ENCODE measurements at places on chromosomes 4 and X. TPM values are rescaled to one million over a fixed set of nuclear protein-coding genes. Genes with fewer than 3 reads are reported as not detected.
A peak's percentile ranks its signal among the peaks of the same experiment; 100 is the strongest.

DNA sequence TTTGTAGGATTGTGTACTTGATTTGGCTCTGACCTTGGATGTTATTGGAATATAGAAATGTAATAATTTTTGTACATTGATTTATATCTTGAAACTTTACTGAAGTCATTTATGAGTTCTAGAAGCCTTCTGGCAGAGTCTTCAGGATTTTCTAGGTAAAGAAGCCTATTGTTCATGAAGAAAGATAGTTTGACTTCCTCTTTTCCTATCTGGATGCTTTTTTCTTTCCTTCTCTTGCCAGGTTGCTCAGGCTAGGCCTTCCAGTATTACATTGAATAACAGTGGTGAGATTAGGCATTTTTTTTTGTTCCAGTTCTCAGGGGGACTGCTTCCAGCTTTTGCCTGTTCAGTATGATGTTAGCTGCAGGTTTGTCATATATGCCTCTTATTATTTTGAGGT, 191.1 kb downstream of the NAA11 start:
- no peak for DNase-seq

- no peak for DNase-seq
These were observed 150.6 kb downstream of the GATB start for GRCh38 chr4:151610229-151610628.

DNA sequence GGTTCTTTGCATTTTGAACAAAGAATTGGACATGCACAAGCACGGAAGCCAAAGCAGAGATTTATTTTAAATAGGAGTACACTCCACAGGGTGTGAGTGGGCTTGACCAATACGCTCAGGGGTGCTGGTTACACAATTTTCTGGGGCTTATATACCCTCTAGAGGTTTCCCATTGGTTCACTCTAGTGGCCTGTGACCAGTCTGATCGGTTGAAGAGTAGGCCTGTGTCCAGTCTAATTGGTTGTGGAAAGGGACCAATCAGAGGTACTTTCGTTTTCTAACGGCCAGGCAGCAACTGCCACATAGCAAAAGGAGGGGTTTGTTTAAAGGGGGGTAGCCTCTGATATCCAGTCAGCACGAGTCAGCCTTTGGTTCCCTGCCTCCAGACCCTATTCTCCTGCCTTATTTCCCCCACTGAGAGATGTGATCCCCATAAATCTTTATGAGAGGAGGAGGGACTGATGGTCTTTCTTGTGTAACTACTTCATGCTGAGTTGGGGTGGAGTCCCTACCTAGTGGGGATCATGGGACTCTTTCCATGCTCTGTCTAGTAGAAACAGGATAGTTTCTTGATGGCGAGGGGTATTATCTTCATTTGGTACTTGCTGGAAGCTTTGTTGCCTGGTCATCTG, 11.3 kb upstream of the AREG start:
- peak; percentile 18 for DNase-seq

- DNase-seq = no peak
These were observed 57.3 kb downstream of the RASL11B start for GRCh38 chr4:52919461-52919860.

GRCh38 chrX:45232139-45232538, 31.5 kb upstream of the DIPK2B start:
- DNase-seq = no peak

DNA sequence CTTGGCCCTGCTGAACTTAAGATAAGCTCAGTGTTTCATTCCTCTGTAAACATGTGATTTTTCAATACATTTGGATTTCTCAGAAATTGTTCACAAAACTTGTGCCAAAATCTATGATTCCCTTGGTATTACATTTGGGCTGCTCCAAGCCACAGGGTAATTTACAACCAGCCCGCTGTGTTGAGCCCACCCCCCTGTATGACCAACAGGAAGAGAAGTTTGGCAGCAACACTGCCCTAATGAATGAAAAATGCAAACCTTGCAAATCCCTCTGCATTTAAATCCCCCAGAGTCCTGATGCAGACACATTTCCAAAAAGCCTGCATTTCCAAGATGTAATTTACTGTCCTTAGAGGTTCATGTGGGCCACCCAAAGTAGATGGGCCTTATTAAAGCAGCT, 34.1 kb upstream of the GAB1 start:
- no peak for DNase-seq

Gene RPS6KA3
- 31.7 TPM for total RNA-seq

Gene SASH3
- not detected for total RNA-seq

Gene HTN3
- total RNA-seq = not detected

Gene NEUROG2
- not detected for total RNA-seq

Gene MAPK10
- total RNA-seq = 19.8 TPM

Gene CNGA1
- not detected for total RNA-seq

Measured in Caki2 (cell line).